ENCODE measurements at places on chromosomes 5 and 9. TPM values are rescaled to one million over a fixed set of nuclear protein-coding genes. Genes with fewer than 3 reads are reported as not detected.

GRCh38 chr5:31614151-31615020, 24.5 kb upstream of the PDZD2 start:
- H3K36me3 ChIP-seq, result no peaks in the 10 kb centered on the region
- peaks cover 4% of the 10 kb centered on the region for H3K4me1 ChIP-seq
- no peak for DNase-seq
- no peak overlapping the region for H3K4me3 ChIP-seq

DNA sequence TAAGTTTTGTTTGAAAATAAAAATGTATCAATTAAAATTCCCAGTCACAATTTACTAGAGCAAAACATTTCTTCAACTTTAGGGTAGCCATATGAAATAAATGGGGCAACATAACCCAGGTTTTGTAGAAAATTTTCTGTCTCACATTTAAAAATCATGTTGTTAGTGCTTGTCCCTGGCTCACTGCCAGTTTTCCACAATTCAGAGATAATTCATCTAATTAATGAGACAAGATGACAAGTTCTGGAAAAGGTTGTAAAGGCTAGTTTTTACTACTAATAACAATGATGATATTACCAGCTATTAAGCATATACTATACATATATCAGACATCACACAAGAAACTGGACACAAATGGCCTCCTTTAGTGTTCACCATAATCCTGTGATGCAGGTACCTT, 45.9 kb downstream of the MEGF9 start:
- H3K27ac ChIP-seq, result no peak overlapping the region
- no peaks in the 10 kb centered on the region for H3K4me1 ChIP-seq
- peaks cover 2% of the 10 kb centered on the region for H3K36me3 ChIP-seq
- no peak overlapping the region for H3K4me3 ChIP-seq
- no peak for DNase-seq

- no peak overlapping the region for H3K4me3 ChIP-seq
- no peak overlapping the region for H3K27ac ChIP-seq
- no peaks in the 10 kb centered on the region for H3K27me3 ChIP-seq
These were observed 1226.6 kb upstream of the C9orf72 start for GRCh38 chr9:28799876-28800275.

DNA sequence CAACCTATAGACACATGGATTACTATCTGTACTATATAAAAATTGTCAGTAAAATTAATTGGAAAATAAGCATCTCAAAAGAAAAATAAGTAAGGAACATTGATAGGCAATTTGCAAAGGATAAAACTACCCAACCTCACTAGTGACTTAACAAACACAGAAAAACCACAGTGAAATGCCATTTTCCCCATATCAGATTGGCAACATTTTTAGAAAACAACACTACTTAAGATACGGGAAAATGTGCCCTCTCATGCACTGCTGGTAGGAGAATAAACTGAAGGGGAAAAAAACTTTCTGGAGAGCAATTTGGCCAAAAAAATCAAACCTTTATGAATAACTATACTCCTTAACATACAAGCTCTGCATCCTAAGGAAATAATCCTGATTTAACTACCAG, 254.0 kb downstream of the DEPDC1B start:
- no peak for DNase-seq
- H3K27ac ChIP-seq, result no peak overlapping the region
- no peaks in the 10 kb centered on the region for H3K4me1 ChIP-seq
- H3K27me3 ChIP-seq, result peaks cover 2% of the 10 kb centered on the region

Gene ZFR
- 81.4 TPM for total RNA-seq

All from activated CD4-positive, alpha-beta T cell treated with anti-CD3 and anti-CD28 coated beads for 36 hours (primary cell).